ENCODE measurements at places on chromosomes 3 and 15. TPM values are rescaled to one million over a fixed set of nuclear protein-coding genes. Genes with fewer than 3 reads are reported as not detected.

Gene UBAP1L
- total RNA-seq, result 4.6 TPM

Gene MASP1
- 2.3 TPM for total RNA-seq

Gene MELTF
- total RNA-seq, result 4.9 TPM

Gene MAP1A
- total RNA-seq, result 3.1 TPM

Gene TGM5
- total RNA-seq, result not detected

GRCh38 chr3:36635731-36636130 lies 128.6 kb downstream of the DCLK3 start:
- H3K27me3 ChIP-seq, result no peaks in the 10 kb centered on the region
- no peak for DNase-seq
- H3K4me3 ChIP-seq, result no peak overlapping the region
- H3K36me3 ChIP-seq, result no peaks in the 10 kb centered on the region

GRCh38 chr15:70650567-70651302 lies 112.6 kb downstream of the UACA start:
- no peak overlapping the region for H3K27ac ChIP-seq
- H3K27me3 ChIP-seq, result no peaks in the 10 kb centered on the region
- DNase-seq, result no peak
- H3K4me1 ChIP-seq, result peaks cover 7% of the 10 kb centered on the region

GRCh38 chr3:141530415-141530768 lies 43.6 kb downstream of the RASA2 start:
- no peak overlapping the region for H3K27ac ChIP-seq
- H3K27me3 ChIP-seq, result no peaks in the 10 kb centered on the region
- H3K36me3 ChIP-seq, result no peaks in the 10 kb centered on the region
- DNase-seq, result no peak
- no peak overlapping the region for H3K4me3 ChIP-seq

GRCh38 chr15:91311986-91312385 lies 211.9 kb downstream of the SV2B start:
- no peak overlapping the region for H3K4me3 ChIP-seq
- no peaks in the 10 kb centered on the region for H3K4me1 ChIP-seq
- no peak overlapping the region for H3K27ac ChIP-seq
- no peaks in the 10 kb centered on the region for H3K27me3 ChIP-seq

- H3K36me3 ChIP-seq, result no peaks in the 10 kb centered on the region
- H3K4me1 ChIP-seq, result no peaks in the 10 kb centered on the region
- H3K27ac ChIP-seq, result no peak overlapping the region
- H3K4me3 ChIP-seq, result no peak overlapping the region
Measured at GRCh38 chr3:102608875-102609274, 174.1 kb downstream of the ZPLD1 start.

DNA sequence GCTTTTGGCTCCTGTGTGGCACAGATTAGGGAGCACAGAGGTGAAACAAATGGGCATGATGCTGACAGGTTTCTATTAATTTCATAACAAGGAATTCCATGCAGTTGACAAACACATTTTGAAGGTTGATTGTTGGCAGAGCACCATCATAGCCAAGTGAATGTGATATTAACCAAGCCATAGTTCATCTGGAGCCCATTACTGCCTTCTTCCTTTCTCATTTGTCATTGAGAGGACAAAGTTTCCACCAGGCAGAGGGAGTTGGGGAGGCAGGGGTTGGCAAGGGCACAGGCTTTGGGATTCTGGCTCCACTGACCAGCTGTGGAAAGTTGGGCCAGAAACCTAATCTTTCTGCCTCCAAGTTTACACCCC lies 325.2 kb downstream of the MFSD1 start:
- DNase-seq, result no peak
- H3K27me3 ChIP-seq, result no peaks in the 10 kb centered on the region
- no peaks in the 10 kb centered on the region for H3K4me1 ChIP-seq
- no peaks in the 10 kb centered on the region for H3K36me3 ChIP-seq
- H3K27ac ChIP-seq, result no peak overlapping the region

- no peaks in the 10 kb centered on the region for H3K4me1 ChIP-seq
- no peaks in the 10 kb centered on the region for H3K36me3 ChIP-seq
- no peak for DNase-seq
- no peaks in the 10 kb centered on the region for H3K27me3 ChIP-seq
- no peak overlapping the region for H3K4me3 ChIP-seq
- no peak overlapping the region for H3K27ac ChIP-seq
Measured at GRCh38 chr3:14379843-14380242, 22.6 kb upstream of the SLC6A6 start.

- no peak overlapping the region for H3K27ac ChIP-seq
- H3K27me3 ChIP-seq, result no peaks in the 10 kb centered on the region
- no peaks in the 10 kb centered on the region for H3K4me1 ChIP-seq
- no peak for DNase-seq
- H3K36me3 ChIP-seq, result no peaks in the 10 kb centered on the region
Measured at GRCh38 chr3:177307391-177307790, 110.1 kb upstream of the TBL1XR1 start.

DNA sequence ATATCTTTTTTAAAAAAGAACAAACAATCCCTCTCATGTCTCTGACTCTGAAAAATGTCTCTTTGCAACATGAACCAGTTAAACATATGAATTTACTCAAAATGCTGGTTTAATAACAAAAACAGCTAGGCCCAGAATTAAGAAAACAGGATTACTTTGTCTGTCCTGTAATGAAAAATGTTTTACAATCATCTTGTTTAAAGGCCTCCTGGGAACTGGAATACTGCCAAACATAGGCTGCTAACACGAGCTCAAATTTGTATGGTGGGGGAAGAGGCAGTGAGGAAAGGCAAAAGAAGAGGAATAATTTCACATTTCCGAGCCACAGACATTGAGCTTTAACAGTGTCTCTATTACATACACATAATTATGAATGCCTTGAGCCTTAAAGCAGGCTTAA lies 61.7 kb upstream of the PPIB start:
- peak; percentile 52 for DNase-seq
- peaks cover 10% of the 10 kb centered on the region for H3K4me1 ChIP-seq
- no peak overlapping the region for H3K27ac ChIP-seq
- no peaks in the 10 kb centered on the region for H3K27me3 ChIP-seq

DNA sequence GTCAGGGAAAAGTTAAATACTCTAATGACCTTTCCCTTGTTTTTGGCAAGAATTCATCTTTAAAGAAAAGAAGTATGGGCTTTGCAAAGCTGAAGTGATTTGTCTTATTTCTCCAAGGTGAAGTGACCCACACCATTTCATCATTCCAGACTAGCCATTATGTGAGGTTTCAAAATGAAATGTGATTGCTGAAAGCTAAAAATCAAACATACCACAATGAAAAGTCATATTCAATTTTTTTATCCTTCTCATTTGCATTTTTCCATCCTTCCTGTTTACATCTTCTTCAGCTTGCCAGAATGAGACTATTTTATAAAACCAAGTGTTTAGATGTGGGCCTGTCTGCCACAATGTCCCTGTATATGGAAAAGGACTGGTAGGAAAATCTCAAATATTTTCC lies 142.3 kb upstream of the STRIT1 start:
- H3K36me3 ChIP-seq, result no peaks in the 10 kb centered on the region
- H3K27ac ChIP-seq, result no peak overlapping the region
- no peak overlapping the region for H3K4me3 ChIP-seq
- H3K4me1 ChIP-seq, result no peaks in the 10 kb centered on the region
- H3K27me3 ChIP-seq, result no peaks in the 10 kb centered on the region

- no peaks in the 10 kb centered on the region for H3K27me3 ChIP-seq
- H3K36me3 ChIP-seq, result no peaks in the 10 kb centered on the region
- H3K4me3 ChIP-seq, result peak overlapping the region; percentile 33
- no peak for DNase-seq
- H3K4me1 ChIP-seq, result peaks cover 37% of the 10 kb centered on the region
Measured at GRCh38 chr3:129892857-129893580, 492 bp downstream of the TMCC1 start.

- H3K36me3 ChIP-seq, result no peaks in the 10 kb centered on the region
- H3K27ac ChIP-seq, result no peak overlapping the region
- no peak overlapping the region for H3K4me3 ChIP-seq
Measured at GRCh38 chr15:48946840-48947187, 16.9 kb downstream of the SHC4 start.

- H3K36me3 ChIP-seq, result no peaks in the 10 kb centered on the region
- no peaks in the 10 kb centered on the region for H3K4me1 ChIP-seq
- no peaks in the 10 kb centered on the region for H3K27me3 ChIP-seq
- no peak overlapping the region for H3K4me3 ChIP-seq
- DNase-seq, result no peak
Measured at GRCh38 chr3:146561879-146562278, 17.5 kb upstream of the PLSCR1 start.

DNA sequence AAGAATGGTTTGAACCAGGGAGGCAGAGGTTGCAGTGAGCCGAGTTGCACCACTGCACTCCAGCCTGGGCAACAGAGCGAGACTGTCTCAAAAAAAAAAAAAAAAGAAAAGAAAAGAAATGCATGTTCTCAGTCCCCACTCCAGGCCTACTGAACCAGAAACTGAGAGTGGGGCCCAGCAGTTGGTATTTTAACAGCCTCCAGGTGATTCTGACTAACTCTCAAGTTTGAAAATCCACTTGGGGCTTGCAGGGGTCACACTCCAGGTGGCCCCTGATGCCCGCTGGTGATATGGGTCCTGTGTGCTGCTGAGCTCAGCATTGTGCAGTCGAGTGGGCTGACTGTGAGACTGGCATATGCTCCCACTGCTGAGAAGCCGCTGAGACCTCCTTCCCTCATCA lies 133.7 kb upstream of the C2CD4B start:
- no peak overlapping the region for H3K4me3 ChIP-seq
- no peaks in the 10 kb centered on the region for H3K27me3 ChIP-seq
- no peaks in the 10 kb centered on the region for H3K36me3 ChIP-seq
